Hepatocyte (in vitro differentiated cells): ENCODE measurements at places on chromosomes 4 and X. TPM values are rescaled to one million over a fixed set of nuclear protein-coding genes. Genes with fewer than 3 reads are reported as not detected.

The F11 gene
- 7.1 and 8.1 TPM in 2 replicates for polyA plus RNA-seq

The SORBS2 gene
- polyA plus RNA-seq: 43.4 and 60.0 TPM in 2 replicates

The DHRSX gene
- polyA plus RNA-seq: 59.3 and 71.7 TPM in 2 replicates

The FBXL5 gene
- 41.2 and 42.2 TPM in 2 replicates for polyA plus RNA-seq

The KCTD8 gene
- 0.35 and 0.97 TPM in 2 replicates for polyA plus RNA-seq

The COL4A6 gene
- 4.0 and 6.9 TPM in 2 replicates for polyA plus RNA-seq

The HCCS gene
- 36.8 and 40.0 TPM in 2 replicates for polyA plus RNA-seq

The CD40LG gene
- not detected in 2 replicates for polyA plus RNA-seq

The AFM gene
- 34.8 and 52.7 TPM in 2 replicates for polyA plus RNA-seq

The PWWP3B gene
- polyA plus RNA-seq: 14.3 and 15.3 TPM in 2 replicates

The BGN gene
- 27.5 and 35.8 TPM in 2 replicates for polyA plus RNA-seq

The SPIN2A gene
- polyA plus RNA-seq: 1.8 and 3.0 TPM in 2 replicates

The NALF2 gene
- polyA plus RNA-seq: 0.38 and 0.46 TPM in 2 replicates

The CLIC2 gene
- polyA plus RNA-seq: 0.47 and 0.71 TPM in 2 replicates

The AIMP1 gene
- 53.7 and 56.6 TPM in 2 replicates for polyA plus RNA-seq

The PAGE1 gene
- polyA plus RNA-seq: not detected in 2 replicates

The SATL1 gene
- 0.17 and 0.30 TPM in 2 replicates for polyA plus RNA-seq

The ADH6 gene
- polyA plus RNA-seq: 11.9 and 16.0 TPM in 2 replicates

The ALB gene
- 7,370 and 11,384 TPM in 2 replicates for polyA plus RNA-seq

The MSX1 gene
- polyA plus RNA-seq: 22.9 and 30.4 TPM in 2 replicates

The NDNF gene
- 13.6 and 19.5 TPM in 2 replicates for polyA plus RNA-seq

The ANXA5 gene
- polyA plus RNA-seq: 692 and 718 TPM in 2 replicates

The NCBP2L gene
- 0.39 TPM in 1 of 2 replicates, not detected in the other for polyA plus RNA-seq

The FAM47B gene
- polyA plus RNA-seq: not detected in 2 replicates

The TBC1D25 gene
- polyA plus RNA-seq: 11.0 and 11.2 TPM in 2 replicates

The CXCL11 gene
- polyA plus RNA-seq: not detected in 2 replicates

The SPATA18 gene
- 2.7 and 2.9 TPM in 2 replicates for polyA plus RNA-seq

The PPP4R3C gene
- not detected in 2 replicates for polyA plus RNA-seq

The ZNF280C gene
- polyA plus RNA-seq: 2.7 and 3.2 TPM in 2 replicates

The CBLL2 gene
- polyA plus RNA-seq: not detected in 2 replicates

The CSAG2 gene
- polyA plus RNA-seq: 0.33 and 0.64 TPM in 2 replicates

The TMEM47 gene
- polyA plus RNA-seq: 14.7 and 20.8 TPM in 2 replicates

The GUCY1B1 gene
- 6.2 and 8.6 TPM in 2 replicates for polyA plus RNA-seq

The VCX gene
- polyA plus RNA-seq: not detected in 2 replicates

The SLIT2 gene
- 28.9 and 29.2 TPM in 2 replicates for polyA plus RNA-seq

The CT45A2 gene
- polyA plus RNA-seq: not detected in 2 replicates

The DDX53 gene
- polyA plus RNA-seq: not detected in 2 replicates

The SHROOM2 gene
- 5.6 and 6.9 TPM in 2 replicates for polyA plus RNA-seq

The HELT gene
- not detected in 2 replicates for polyA plus RNA-seq

The COMMD8 gene
- polyA plus RNA-seq: 32.8 and 33.0 TPM in 2 replicates

The MXRA5 gene
- polyA plus RNA-seq: 8.9 and 11.3 TPM in 2 replicates

The RGN gene
- polyA plus RNA-seq: 82.7 and 111 TPM in 2 replicates

The UBQLN2 gene
- polyA plus RNA-seq: 35.4 and 39.5 TPM in 2 replicates

The TMEM154 gene
- polyA plus RNA-seq: 0.36 and 6.8 TPM in 2 replicates

The FAM184B gene
- not detected in 2 replicates for polyA plus RNA-seq

The ANXA10 gene
- polyA plus RNA-seq: 14.7 and 18.5 TPM in 2 replicates

The IL2RG gene
- 11.2 and 13.5 TPM in 2 replicates for polyA plus RNA-seq

The C4orf51 gene
- not detected in 2 replicates for polyA plus RNA-seq

The ESX1 gene
- polyA plus RNA-seq: not detected in 2 replicates

The PRSS12 gene
- polyA plus RNA-seq: 8.2 and 15.4 TPM in 2 replicates

The ZMAT1 gene
- 1.5 and 2.3 TPM in 2 replicates for polyA plus RNA-seq

The ODAPH gene
- polyA plus RNA-seq: 3.2 and 5.8 TPM in 2 replicates

The MAGEB6 gene
- polyA plus RNA-seq: not detected in 2 replicates
